ENCODE measurements at places on chromosomes 6 and 20. TPM values are rescaled to one million over a fixed set of nuclear protein-coding genes. Genes with fewer than 3 reads are reported as not detected.

ENPP4 gene
- total RNA-seq = 19.6 TPM

SLC52A3 gene
- total RNA-seq = 3.0 TPM

SCUBE3 gene
- total RNA-seq = 2.0 TPM

PRL gene
- total RNA-seq = not detected

FNDC1 gene
- under 0.01 TPM for total RNA-seq

PRR18 gene
- total RNA-seq = not detected

ACSS1 gene
- total RNA-seq = 0.86 TPM

CST7 gene
- total RNA-seq = not detected

CTAGE9 gene
- not detected for total RNA-seq
